ENCODE measurements at places on chromosomes 12 and 14.

GRCh38 chr12:55688716-55689655, 18.7 kb downstream of the ITGA7 start:
- no peak overlapping the region for H3K4me3 ChIP-seq
- H3K27me3 ChIP-seq, result peaks cover 7% of the 10 kb centered on the region
- no peak overlapping the region for H3K27ac ChIP-seq

- no peak overlapping the region for H3K4me3 ChIP-seq
- DNase-seq, result no peak
- H3K27me3 ChIP-seq, result no peaks in the 10 kb centered on the region
- H3K27ac ChIP-seq, result no peak overlapping the region
- no peaks in the 10 kb centered on the region for H3K4me1 ChIP-seq
These were observed 85.5 kb upstream of the EGLN3 start for GRCh38 chr14:34036319-34036766.

DNA sequence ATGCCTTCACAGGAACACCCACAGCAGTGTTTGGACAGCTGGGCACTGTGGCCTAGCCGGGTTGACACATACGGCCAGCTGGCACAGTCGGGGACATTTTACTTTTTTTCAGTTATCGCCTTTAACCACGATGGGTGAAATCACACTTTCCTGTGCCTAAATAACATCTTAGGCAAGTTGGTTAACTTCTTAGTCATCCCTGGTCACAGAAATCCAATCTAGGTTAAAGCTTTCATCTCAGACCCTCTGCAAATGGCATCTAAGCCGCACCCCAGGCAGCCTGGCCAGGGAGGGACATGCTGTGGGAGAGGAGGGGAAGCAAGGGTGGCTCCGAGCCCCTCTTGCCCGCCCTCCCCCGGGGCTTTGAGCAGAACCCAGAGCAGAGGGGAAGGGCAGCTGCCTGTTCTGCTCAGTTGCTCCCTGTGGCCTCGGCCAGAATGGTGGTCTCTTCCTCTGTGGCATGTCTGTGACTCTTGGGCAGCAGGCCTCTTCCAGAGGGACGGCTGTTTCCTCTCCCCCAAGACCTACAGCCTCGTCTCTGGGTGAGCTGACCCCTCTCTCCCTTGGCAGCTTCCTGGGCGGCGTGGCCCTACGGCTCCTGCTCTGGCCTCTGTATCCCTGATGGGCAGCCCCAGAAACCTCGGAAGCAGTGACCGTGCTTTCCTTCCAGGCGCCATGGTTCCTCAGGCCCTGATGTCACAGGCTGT, 85.4 kb upstream of the DYNC1H1 start:
- H3K4me1 ChIP-seq, result peaks cover 30% of the 10 kb centered on the region
- no peak overlapping the region for H3K4me3 ChIP-seq
- DNase-seq, result no peak
- no peaks in the 10 kb centered on the region for H3K27me3 ChIP-seq
- H3K27ac ChIP-seq, result peak overlapping the region; percentile 98

- no peaks in the 10 kb centered on the region for H3K36me3 ChIP-seq
- no peak overlapping the region for H3K4me3 ChIP-seq
- H3K4me1 ChIP-seq, result no peaks in the 10 kb centered on the region
These were observed 13.4 kb downstream of the ACOT6 start for GRCh38 chr14:73625706-73626105.

GRCh38 chr12:108612788-108613282, 15.0 kb upstream of the TMEM119 start:
- H3K4me3 ChIP-seq, result no peak overlapping the region
- H3K27ac ChIP-seq, result peak overlapping the region; percentile 60
- peaks cover 5% of the 10 kb centered on the region for H3K36me3 ChIP-seq
- H3K27me3 ChIP-seq, result peaks cover 2% of the 10 kb centered on the region
- no peak for DNase-seq

GRCh38 chr12:102957339-102958050, at the start of gene ASCL1:
ASCL1 (plus strand) TSS chr12:102957674; CDS start chr12:102958245, 571 bp downstream.
- H3K36me3 ChIP-seq, result no peaks in the 10 kb centered on the region
- H3K4me3 ChIP-seq, result peak within 1 kb of the TSS; percentile 77
- H3K27me3 ChIP-seq, result peaks cover 40% of the 10 kb centered on the region
- H3K4me1 ChIP-seq, result peaks cover 18% of the 10 kb centered on the region
- peak within 1 kb of the TSS; percentile 68 for H3K27ac ChIP-seq
- DNase-seq, result peak; percentile 52

GRCh38 chr12:52720365-52720886, 17.1 kb upstream of the KRT77 start:
- no peak overlapping the region for H3K4me3 ChIP-seq

DNA sequence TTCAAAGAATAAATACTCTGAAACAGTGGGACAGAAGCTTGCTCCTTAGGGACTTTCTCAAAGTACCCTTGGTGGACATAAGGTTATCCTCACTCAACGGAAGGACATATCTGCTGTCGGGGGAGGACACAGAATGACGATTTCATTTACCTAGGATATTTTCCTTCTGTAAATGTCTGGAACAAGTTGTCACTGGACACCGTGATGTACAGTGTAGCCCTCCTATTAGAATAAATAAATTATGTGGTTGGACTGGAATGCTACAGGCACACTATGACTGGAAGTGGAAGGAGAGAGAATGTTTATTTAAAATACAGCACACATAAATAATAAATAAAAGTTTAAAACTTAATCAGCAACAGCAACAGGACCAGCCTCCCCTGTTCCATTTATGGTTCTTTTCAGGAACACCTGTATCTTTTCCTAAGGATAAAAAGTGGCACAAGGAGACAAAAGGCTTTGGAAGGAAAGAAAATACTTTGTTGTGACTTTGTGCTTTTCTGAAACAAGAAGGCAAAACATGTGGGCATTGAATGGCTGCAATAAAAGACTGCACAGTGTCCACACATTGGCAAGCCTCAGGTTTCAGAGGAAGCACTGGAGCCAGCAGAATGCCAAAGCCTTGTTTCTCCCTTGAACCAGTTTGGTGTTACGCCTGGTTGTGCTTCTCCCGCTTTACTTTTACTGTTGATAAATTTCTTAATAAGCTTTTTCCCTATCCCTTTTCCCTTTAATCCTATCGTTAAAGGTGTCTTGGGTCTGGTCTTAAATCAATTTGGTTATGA, 36.8 kb downstream of the FGD4 start:
- H3K36me3 ChIP-seq, result no peaks in the 10 kb centered on the region
- H3K4me3 ChIP-seq, result no peak overlapping the region
- H3K27me3 ChIP-seq, result peaks cover 2% of the 10 kb centered on the region
- no peaks in the 10 kb centered on the region for H3K4me1 ChIP-seq

DNA sequence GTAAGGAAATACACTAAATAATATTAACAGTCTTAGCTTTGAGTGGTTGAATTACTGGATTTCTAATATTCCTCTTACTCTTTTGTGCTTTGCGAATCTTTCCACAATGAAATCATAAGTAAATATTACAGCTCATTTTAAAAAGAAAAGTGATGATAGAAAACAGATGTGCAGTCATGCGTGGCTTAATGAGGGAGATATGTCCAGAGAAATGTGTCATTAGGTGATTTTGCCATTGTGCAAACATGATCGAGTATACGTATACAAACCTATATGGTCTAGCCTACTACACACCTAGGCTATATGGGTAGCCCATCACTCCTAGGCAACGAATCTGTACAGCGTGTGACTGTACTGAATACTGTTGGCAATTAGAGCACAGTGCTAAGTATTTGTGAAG, 59.3 kb downstream of the SLC15A5 start:
- H3K4me3 ChIP-seq, result no peak overlapping the region
- no peaks in the 10 kb centered on the region for H3K27me3 ChIP-seq
- no peak for DNase-seq
- H3K27ac ChIP-seq, result no peak overlapping the region
- peaks cover 1% of the 10 kb centered on the region for H3K36me3 ChIP-seq

DNA sequence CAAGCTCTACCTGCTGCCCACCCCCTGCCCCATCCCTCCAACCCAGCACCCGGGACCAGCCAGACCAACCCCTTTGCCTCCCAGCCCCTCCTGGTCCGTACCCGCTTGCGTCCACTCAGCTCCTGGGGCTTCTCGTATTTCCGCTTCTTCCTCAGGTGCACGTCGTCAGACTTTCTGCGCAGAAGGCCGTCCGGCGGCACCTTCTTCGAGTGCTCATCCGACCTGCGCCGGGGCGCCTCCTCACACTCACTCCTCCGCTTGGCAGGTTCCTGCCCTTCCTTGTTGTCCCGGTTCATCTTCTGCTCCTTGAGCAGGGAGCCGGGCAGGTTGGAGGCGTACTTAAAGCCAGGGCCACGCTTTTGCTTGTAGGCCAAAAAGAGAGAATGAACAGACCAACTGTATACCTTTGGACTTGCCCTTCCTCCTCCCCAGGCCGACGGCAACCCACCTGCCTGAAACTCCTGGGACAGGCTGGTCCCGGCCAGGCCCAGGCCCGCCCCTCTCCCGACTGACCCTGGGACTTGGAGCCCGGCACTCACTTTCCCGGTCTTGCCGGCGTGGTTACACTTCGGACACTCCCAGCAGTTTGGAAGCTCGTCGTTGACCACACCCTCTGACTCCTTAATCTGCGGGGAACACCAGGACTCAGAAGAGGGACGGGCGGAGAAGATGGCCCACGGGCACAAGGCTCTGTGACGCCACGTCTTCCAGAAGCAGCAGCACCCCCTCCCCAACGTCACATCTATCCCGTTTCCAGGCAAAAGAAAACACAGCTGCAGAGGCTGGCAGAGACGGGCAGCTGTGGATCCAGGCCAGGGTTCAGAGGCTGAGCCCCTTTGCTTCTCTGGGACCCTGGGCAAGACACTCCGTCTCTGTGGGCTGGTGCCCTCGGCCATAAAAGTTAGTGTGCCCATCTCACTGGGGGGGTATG, 44.3 kb downstream of the RNF34 start:
- no peak for DNase-seq
- H3K4me1 ChIP-seq, result peaks cover 13% of the 10 kb centered on the region
- no peak overlapping the region for H3K27ac ChIP-seq
- H3K4me3 ChIP-seq, result no peak overlapping the region
- no peaks in the 10 kb centered on the region for H3K27me3 ChIP-seq
- H3K36me3 ChIP-seq, result peaks cover 20% of the 10 kb centered on the region

- peaks cover 1% of the 10 kb centered on the region for H3K27me3 ChIP-seq
- no peak overlapping the region for H3K27ac ChIP-seq
- no peak for DNase-seq
- no peaks in the 10 kb centered on the region for H3K36me3 ChIP-seq
These were observed 168.6 kb downstream of the TMTC3 start for GRCh38 chr12:88310666-88311065.

DNA sequence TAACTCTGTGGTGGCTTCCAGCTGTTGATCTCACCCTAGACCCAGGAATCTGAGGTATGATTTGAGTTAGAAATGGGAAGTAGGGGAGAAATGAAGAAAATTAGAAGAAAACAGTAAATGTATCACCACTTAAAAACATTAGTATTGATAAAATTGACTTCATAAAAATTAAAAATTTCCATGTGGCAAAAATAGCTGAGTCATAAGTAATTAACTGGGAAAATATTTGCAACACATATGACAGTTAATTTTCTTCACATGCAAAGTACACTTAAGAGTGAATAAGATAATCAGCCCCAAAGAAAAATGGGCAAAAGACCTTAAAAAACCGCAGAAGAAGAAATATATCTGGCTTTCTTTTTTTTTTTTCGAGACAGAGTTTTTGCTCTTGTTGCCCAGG, 25.5 kb upstream of the ADIPOR2 start:
- no peak overlapping the region for H3K4me3 ChIP-seq
- no peak for DNase-seq
- peaks cover 14% of the 10 kb centered on the region for H3K4me1 ChIP-seq
- no peak overlapping the region for H3K27ac ChIP-seq
- H3K36me3 ChIP-seq, result no peaks in the 10 kb centered on the region
- peaks cover 3% of the 10 kb centered on the region for H3K27me3 ChIP-seq

DNA sequence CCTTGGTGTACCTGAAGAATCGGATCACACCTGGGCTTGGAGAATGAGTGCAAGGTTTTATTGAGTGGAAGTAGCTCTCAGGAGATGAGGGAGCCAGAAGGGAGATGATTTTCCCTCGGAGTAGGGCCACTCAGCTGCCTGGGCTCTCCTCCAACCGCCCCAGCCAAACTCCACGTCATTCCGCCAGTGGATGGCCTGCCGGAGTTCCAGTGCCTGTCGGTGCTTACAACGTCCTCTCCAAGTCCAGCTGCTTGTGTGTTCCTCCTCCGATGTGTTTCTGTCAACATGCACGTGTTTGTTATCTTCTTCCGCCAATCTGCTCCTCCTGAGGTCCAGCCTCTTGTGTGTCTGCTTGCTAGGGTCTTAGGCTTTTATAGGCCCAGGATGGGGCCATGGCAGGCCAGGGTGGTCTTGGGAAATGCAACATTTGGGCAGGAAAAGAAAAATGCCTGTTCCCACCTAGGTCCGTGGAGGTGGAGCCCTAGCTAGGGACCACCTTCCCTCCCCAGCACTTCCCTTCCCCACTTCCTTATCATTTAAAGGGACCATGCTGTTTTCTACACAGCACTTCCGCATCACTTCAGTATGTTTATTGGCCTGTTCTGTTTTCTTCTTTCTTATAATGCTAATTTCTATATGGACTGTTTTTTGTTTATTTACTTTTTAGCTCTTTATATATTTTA, 343.2 kb downstream of the PDZRN4 start:
- no peaks in the 10 kb centered on the region for H3K4me1 ChIP-seq
- no peak overlapping the region for H3K27ac ChIP-seq
- DNase-seq, result no peak

- H3K27me3 ChIP-seq, result peaks cover 3% of the 10 kb centered on the region
- H3K4me3 ChIP-seq, result peak overlapping the region; percentile 76
- H3K27ac ChIP-seq, result peak overlapping the region; percentile 81
- DNase-seq, result no peak
These were observed 56.0 kb downstream of the FOS start for GRCh38 chr14:75334549-75335051.

- DNase-seq, result no peak
- H3K4me3 ChIP-seq, result no peak overlapping the region
- H3K27ac ChIP-seq, result no peak overlapping the region
- peaks cover 16% of the 10 kb centered on the region for H3K36me3 ChIP-seq
- H3K4me1 ChIP-seq, result peaks cover 25% of the 10 kb centered on the region
These were observed 10.2 kb downstream of the BICD1 start for GRCh38 chr12:32116897-32117296.

GRCh38 chr14:61632807-61633206, 62.5 kb upstream of the HIF1A start:
- H3K4me3 ChIP-seq, result no peak overlapping the region
- peaks cover 15% of the 10 kb centered on the region for H3K4me1 ChIP-seq
- H3K36me3 ChIP-seq, result no peaks in the 10 kb centered on the region
- DNase-seq, result no peak

- no peak for DNase-seq
- H3K27ac ChIP-seq, result no peak overlapping the region
- H3K4me3 ChIP-seq, result no peak overlapping the region
- peaks cover 26% of the 10 kb centered on the region for H3K4me1 ChIP-seq
- H3K27me3 ChIP-seq, result peaks cover 33% of the 10 kb centered on the region
These were observed 18.3 kb downstream of the PXN start for GRCh38 chr12:120247183-120247582.

- DNase-seq, result no peak
- peaks cover 3% of the 10 kb centered on the region for H3K27me3 ChIP-seq
- H3K4me3 ChIP-seq, result no peak overlapping the region
- no peaks in the 10 kb centered on the region for H3K36me3 ChIP-seq
These were observed 1.6 kb upstream of the HPD start for GRCh38 chr12:121860257-121860656.

- H3K4me3 ChIP-seq, result no peak overlapping the region
- no peak for DNase-seq
- H3K27ac ChIP-seq, result no peak overlapping the region
- peaks cover 5% of the 10 kb centered on the region for H3K36me3 ChIP-seq
These were observed 387.9 kb downstream of the DAD1 start for GRCh38 chr14:22200977-22201605.

GRCh38 chr12:131471271-131471905, 239.5 kb upstream of the SFSWAP start:
- peaks cover 4% of the 10 kb centered on the region for H3K27me3 ChIP-seq
- no peak for DNase-seq
- H3K4me1 ChIP-seq, result no peaks in the 10 kb centered on the region
- H3K4me3 ChIP-seq, result no peak overlapping the region

Data from memory B cell (primary cell).